G401 (cell line): ENCODE measurements at places on chromosomes 5 and 9. TPM values are rescaled to one million over a fixed set of nuclear protein-coding genes. Genes with fewer than 3 reads are reported as not detected.

DNA sequence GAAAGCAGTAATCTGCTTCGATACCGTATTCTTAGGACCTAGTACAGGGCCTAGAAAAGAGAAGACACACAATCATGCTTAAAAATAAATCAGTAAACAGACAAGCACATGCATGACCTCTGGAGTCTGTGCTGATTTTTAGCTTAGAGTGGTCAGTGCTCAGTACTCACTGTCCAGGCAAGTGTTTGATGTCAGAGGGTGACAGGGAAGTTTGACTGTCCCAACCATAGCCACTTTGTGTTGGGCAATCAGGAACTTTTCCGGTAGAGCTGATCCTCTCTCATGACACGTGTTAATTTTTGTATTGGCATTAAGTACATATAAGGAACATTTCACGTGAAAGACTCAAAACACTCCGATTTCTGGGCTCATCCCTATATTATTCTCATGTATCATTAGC is 464.7 kb upstream of the KLF4 start:
- no peak for DNase-seq

GRCh38 chr5:6553972-6554371 is 78.9 kb downstream of the NSUN2 start:
- no peak for DNase-seq

- no peak for DNase-seq
Observed at GRCh38 chr5:169116961-169117461, 183.9 kb downstream of the SLIT3 start.

DNA sequence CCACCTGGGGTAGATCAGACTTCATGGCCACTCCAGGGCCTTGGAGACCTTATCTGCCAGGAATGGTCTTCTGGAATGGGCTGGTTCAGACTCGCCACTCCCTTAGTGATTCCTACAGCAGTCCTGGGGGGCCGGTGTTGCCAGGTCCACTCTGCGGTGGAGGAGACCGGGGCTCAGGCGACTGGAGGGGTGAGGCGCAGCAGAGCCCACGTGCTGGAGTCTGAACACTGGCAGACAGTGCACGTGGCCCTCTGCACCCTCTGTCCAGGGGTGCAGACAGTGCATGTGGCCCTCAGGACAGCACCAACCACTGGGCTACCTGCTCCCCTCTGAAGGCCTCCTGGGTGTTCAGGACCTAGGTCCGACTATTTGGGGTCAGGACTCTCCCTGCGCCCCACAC is 94.8 kb upstream of the PHYKPL start:
- DNase-seq = no peak

GRCh38 chr5:169592937-169593650 is 9.5 kb downstream of the SPDL1 start:
- DNase-seq = no peak

DNA sequence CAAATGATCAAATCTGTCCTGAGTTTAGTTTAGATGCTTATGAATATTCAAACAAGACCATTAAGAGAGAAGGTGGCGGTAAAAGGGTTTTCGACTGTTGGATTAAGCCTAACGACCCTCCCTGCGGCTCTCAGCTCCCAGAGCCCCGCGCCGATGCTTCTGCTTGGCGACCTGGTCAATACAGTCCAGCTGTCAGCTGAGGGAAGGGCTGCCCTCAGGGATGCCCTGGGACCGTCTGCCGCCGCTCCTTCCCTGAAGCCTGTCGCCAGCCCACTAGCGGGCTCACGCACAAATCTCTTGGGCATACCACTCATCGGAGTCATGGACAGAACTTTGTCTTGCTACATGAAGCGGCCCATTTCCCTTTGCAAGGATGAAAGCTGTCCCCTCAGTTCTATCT is 136.6 kb upstream of the RAPGEF1 start:
- no peak for DNase-seq

DNA sequence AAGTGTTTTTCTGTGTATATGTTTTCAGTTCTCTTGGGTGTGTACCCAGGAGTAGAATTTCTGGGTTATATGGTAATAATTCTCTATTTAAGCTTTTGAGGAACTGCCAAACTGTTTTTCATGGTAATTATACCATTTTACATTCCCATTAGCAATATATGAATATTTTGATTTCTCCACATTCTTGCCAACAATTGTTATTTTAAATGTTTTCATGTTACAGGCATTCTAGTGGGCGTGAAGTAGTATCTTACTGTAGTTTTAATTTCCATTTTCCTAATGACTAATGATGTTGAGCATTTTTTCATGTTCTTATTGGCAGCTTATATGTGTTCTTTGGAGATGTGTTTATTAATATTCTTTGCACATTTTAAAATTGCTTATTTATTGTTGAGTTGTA is 199.5 kb downstream of the FER start:
- no peak for DNase-seq

DNA sequence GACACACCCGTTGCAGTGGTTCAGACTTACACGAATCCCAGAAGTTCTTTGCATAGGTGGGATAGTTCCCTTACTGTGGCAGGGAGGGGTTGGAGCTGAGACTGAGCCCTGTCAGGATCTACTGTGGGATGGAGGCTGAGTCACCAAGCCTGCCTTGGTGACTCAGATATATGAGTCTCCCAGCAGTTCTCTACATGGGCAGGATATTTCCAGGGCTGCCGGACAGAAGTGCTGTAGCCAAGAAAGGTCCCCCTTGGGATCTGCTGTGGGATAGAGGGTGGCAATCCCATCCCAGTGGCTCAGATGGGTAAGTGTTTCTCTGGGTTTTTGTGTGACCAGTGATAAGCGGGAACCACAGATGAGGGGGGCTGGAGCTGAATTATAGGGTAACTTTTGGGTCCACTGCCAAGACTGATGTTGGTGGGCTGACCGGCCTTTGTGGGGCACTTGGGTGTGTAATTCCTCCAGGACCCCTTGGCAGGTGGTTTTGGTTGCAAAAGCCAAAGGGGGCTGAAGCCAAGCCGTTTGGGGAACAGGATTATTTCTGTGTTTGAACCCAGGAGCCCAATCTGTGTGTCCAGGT is 18.7 kb downstream of the XRCC4 start:
- no peak for DNase-seq

DNA sequence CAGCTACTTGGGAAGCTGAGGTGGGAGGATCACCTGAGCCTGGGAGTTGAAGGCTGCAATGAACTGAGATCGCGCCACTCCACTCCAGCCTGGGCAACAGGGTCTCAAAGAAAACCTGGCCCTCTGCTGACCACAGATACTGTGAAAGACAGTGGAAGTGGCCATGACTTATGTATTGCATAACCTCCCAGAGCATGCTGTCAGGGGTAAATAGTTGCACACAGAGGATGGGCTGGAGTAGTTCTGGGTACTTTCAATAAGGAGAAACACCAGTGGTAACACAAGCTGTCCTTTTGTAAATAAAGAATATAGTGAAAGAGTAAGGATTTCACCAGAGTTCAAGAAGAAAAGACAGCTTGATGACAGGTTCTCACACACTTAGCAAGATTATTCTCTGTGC is 1.8 kb downstream of the ACER2 start:
- no peak for DNase-seq

SH2D3C gene
- 4.6 and 6.5 TPM in 2 replicates for total RNA-seq
